Fibroblast of the aortic adventitia (primary cell): ENCODE measurements at places on chromosomes 16 and 17.

GRCh38 chr16:65111306-65111705 is 10.6 kb downstream of the CDH11 start:
- DNase-seq, result no peak

DNA sequence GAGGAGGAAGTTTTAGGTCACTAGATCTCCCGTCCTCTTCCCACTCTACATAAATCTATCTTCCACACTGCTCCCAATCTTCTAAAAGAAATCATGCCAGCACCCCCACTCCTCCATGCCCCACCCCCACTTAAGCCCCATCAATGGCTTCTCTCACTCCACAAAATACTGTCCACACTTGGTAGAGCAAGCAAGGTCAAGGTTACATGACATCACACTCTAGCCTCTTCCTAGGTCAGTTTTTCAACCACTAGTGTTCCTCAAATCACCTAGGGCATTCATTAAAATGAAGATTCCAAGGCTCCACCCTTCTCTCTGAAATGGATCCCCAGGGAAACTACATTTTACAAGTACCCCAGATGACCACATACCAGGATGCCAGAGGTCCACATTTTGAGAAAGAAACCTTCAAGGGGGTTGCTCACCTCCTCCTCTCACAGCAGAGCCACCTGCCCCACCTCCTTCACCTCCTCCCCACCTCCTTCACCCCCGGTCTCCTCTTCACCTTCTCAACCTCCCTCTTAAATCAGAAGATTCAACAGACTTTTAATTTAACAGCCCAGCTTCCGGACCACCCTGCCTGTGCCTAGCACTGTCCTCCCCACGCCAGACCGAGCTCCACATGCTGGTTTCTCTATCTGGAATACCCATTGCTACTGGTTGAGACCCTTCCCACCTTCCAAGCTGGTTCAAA is 3.2 kb downstream of the AMFR start:
- DNase-seq, result no peak

DNA sequence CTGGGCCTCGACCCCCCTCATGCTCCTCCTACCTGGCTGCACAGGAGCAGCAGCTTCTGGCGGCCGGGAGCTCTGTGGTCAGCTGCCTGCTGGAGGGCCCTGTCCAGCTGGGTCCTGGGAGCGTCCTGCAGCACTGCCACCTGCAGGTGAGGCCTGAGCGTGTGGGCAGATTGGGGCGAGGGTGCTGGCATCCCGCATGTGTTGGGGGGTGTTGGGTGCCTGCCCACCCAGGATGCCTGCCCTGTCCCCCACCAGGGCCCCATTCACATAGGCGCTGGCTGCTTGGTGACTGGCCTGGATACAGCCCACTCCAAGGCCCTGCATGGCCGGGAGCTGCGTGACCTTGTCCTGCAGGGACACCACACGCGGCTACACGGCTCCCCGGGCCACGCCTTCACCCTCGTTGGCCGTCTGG is 16.5 kb downstream of the FCSK start:
- peak; percentile 18 for DNase-seq

DNA sequence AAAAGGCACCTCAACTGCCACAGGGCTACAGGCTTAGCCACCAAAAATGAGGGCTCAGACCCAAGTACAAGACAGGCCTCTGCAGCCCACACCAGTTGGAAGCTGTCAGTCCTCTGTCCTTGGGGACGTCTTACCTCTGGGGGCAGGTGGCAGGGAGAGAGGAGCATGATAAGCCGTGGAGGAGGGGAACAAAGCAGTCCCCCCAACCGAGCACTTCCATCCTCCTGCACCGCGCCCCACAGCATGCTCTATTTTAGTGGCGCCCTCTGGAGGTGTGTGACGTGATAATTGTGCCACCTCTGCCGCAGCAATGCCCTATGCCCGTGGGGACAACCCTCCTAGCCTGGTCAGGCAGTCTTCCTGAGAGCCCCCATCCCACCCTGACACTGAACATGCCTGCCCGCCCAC is 13.6 kb downstream of the G6PC3 start:
- DNase-seq, result no peak

DNA sequence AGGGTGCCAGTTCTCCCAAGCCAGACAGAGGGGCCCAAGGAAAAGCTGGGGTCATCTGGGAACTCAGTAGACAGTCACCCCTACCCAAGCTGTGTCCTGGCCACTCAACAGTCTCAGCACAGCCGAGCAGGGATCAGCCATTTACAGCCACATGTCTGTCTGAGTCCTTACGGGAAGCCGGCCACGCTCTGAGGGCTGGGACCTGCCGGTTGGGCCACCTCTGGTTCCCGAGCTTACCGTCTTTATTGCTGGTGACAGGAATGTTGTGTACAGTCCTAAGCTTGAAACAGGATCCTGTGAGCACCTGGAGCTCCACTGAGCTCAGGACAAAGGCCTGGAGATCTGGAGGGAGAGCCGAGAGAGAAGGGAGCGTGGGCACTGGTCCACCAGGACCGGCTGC is 59.8 kb downstream of the TIMM22 start:
- DNase-seq, result no peak

DNA sequence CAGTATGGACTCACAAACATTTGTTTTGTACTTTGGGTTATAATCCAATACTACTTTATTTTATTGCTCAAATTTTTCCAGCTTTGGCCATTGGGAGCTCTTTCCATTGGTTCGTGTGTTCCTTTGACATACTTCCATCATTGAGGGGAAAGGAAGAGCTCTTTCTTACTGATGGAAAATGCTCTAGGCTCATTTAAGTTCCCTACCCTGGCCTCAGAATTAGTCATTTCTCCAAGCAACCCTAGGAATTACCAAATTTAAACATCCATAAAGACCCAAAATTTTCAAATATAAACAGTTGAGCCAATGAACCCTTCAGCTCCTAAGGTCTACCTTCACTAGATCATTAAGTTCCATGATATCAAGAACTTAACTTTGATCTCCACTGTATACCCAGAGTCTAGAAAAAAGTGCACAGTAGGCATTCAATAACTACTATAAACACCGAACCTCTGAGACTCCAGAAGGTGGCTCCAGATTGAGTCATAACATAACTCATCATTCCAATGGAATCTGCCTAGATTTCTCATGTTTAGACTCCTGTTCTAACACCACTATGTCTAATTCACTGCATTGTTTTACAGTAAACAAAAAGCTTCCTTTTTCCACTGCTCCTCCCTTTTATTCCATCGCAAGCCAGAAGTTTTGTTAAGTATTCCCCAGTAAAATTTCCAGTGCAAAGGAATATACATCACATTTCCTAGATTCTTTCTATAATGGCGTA is 39.0 kb downstream of the SMURF2 start:
- peak; percentile 84 for DNase-seq

DNA sequence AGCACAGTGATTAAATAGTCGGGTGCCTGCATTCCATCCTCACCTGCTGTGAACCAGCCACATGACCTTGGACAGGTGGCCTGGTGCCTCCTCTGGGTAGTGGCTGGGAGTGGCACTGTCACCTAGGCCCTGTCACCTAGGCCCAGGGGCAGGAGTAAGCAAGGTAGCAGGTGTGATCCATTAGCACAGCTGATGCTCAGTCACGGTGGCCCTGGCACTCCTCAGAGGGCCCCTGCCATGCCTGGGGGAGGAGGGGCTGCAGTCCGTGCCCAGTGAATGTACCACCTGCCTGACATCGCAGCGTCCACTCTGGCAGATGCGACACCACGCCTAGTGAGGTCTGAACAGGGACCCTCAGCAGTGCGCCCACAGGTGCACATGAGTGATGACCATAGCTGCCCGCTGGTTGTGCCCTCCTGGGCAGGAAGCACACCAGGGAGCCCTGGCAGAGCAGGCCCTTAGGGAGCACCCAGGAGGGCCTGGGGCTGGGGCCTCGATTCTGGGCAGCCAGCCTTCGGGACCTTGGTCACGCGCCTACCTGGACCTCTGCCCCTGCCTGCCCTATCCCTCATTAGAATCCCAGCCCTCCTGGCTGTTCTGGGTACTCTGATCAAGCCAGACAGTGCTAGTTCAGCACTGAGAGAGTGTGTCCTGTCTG is 33.1 kb upstream of the CRISPLD2 start:
- no peak for DNase-seq

GRCh38 chr17:51391982-51392654 is 131.8 kb downstream of the UTP18 start:
- no peak for DNase-seq

DNA sequence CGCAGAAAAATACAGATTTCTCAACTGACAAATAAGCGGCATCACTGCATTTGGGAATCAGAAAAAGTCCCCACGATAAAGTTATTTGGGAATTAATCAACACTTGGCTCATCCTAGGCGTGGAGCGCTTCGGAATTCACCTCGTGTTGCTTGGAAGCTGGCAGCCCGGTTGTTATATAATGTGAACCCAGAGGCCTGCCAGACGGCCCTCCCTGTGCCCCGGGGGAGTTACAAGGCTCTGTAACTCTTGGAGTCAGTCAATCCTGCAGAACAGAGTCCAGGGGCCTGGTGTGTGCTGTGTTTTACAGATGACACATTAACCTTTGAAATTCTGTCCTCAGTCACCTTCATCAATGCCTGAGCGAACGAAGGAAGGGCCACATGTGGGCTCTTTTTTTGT is 111.1 kb downstream of the PITPNC1 start:
- DNase-seq, result peak; percentile 91

GRCh38 chr16:71707199-71707598 is 17.3 kb downstream of the PHLPP2 start:
- no peak for DNase-seq

DNA sequence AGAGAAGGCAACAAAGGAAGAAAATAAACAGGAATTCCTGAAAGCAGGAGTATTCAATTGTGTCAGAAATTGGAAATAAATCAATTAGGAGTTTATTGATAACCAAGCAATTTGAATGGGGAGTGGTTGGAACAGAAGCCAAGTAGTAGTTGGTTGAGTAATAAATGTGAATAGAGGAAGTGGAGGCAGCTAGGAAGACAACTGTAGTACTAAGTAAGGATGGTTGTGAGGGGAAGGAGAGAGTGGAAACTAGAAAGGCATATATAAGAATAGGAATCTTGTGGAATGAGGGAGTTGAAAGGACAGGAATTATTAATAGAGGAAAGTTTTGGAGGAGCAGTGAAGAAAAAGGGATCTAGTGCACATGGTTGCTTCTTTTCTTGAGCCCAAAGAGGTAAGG is 34.4 kb downstream of the NFAT5 start:
- DNase-seq, result no peak

GRCh38 chr17:31202968-31203367 is 94.1 kb downstream of the OMG start:
- peak; percentile 7 for DNase-seq

- DNase-seq, result peak; percentile 74
Observed at GRCh38 chr17:40443196-40443987, at the start of gene IGFBP4. Gene IGFBP4 (plus strand): TSS chr17:40443450. CDS start chr17:40443736, 286 bp downstream.

DNA sequence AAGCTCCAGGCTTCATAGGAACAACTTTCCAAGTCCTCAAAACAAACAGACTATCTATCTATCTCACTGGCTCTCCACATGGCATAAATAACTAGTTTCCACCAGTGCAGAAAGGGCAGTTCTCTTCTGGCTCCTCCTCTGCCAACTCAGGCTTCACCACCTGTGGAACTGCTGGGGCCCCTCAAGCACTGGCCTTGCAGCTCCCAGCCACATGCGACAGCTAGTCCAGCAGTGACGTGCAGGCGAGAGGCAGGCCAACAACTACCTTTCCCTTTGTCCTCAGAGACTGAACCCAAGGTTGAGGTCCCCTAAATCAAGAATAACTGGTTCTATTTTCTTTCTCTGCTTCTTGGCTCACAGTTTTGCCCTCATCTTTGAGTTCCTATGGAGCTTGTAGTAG is 137.6 kb downstream of the AATF start:
- DNase-seq, result no peak

DNA sequence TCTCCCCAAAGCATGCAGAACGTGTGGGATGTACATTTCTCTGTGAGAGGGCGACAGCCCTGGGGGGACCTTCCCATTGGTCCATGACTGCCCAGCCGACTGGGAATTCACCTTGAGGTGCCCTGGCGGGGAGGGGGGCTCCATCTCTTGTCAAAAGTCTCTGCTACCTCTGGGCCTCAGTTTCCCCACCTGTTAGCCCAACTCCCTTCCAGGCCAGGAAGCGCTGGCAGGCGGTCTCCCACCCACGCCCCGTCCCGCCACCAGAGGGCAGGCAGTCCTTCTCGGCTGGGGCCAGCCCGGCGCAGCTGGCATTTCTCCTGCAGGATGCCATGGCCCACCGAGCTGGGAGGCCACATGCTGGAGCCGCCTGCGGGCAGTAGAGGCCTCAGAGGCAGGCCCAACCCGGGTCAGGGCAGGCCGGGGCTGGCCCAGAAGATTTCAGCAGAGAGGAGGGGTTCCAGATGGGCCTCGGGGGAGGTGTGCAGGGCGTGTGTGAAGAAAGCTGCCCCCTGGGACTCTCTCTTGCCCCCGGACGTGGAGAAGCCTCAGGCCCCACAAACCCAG is 16.6 kb downstream of the CD7 start:
- peak; percentile 46 for DNase-seq

GRCh38 chr16:68079626-68080344 is 5.4 kb upstream of the NFATC3 start:
- no peak for DNase-seq

- peak; percentile 32 for DNase-seq
Observed at GRCh38 chr16:27355610-27356009, 41.8 kb downstream of the IL4R start.
